ENCODE measurements at places on chromosomes 16 and 17.

- DNase-seq: no peak
Observed at GRCh38 chr16:76201385-76201784, 75.8 kb upstream of the CNTNAP4 start.

GRCh38 chr17:3770466-3770865 is 30.5 kb downstream of the ITGAE start:
- DNase-seq: no peak

DNA sequence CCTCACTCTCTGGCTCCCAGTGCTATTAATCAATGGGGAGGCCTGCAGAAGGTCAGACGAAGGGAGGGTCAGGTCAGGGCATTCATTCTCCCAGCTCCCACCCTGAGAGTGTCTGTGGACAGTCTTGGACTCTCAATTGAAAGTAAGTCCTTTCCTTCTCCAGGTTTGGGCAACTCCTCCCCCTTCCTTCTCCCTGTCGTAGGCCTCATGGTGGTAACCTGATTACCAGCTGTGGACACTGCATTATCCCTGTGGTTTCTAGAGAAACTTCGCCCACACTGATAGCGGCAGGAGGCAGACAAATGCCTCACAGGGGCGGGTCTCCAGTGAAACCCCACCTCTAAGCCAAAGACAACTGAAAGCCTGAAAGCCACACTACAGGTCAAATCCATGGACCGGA is 57.7 kb upstream of the SLC25A19 start:
- DNase-seq: peak; percentile 82

- DNase-seq: peak; percentile 87
Observed at GRCh38 chr17:17494870-17495535, 1.2 kb downstream of the RASD1 start.

DNA sequence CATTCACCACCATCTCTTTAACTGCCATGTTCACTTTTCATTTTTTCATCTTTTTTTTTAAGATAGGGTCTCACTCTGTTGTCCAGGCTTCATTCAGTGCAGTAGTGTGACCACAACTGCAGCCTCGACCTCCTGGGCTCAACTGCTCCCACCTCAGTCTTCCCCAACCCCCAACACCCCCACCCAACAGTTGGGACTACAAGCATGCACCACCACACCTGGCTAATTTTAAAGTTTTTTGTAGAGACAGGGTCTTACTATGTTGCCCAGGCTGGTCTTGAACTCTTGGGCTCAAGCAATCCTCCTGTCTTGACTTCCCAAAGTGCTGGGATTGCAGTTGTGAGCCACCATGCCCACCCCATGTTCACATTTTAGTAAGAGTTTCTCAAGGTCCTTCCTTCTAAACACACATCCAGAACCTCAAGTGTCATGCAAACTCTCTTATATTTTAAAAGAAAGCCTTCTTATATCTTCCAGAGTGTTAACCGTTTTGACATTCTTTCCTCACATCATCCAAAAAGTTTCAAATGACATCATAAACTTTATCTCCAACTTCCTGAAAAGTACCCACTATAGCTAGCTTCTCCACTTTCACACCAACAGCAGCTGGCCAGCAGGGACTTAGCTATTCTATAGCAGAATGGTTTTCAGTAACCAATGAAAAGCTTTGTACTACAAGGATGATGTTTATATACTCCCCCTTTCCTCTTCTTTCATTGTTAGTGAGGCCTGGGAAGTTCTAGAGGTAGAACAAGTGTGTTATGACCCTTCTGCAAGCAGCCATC is 49.3 kb downstream of the TRAF4 start:
- DNase-seq: peak; percentile 43

- DNase-seq: no peak
Observed at GRCh38 chr16:89960966-89961365, 12.4 kb downstream of the DEF8 start.

GRCh38 chr17:50331085-50331791 is 14.7 kb upstream of the XYLT2 start:
- DNase-seq: no peak

DNA sequence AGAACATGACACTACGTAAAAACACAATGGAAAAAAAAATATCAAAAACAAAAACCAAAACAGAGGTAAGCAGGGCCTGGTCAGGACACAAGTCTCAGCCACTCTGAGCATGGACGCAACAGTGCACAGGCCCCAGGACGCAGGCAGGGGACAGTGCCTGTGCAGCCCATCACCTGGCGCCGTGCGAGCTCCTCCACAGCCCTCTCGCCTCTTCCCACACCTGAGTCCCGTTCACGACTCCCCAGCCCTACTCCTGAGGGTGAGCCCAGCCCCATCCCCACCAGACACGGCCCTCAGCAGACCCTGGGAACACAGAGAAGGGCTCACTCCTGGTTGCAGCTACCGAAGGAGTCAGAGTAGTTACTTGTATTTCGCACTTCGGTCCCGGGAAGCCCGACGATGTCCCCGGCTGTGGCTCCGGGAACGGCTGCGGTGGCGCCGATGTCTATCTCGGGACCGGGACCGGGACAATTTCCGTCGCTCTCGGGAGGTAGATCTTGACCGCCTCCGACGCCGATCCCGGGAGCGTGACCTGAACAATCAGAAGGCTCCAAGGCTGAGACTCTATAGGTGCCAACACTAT is 9.4 kb downstream of the HBQ1 start:
- DNase-seq: no peak

- no peak for DNase-seq
Observed at GRCh38 chr16:23058576-23058975, 90.7 kb downstream of the USP31 start.

DNA sequence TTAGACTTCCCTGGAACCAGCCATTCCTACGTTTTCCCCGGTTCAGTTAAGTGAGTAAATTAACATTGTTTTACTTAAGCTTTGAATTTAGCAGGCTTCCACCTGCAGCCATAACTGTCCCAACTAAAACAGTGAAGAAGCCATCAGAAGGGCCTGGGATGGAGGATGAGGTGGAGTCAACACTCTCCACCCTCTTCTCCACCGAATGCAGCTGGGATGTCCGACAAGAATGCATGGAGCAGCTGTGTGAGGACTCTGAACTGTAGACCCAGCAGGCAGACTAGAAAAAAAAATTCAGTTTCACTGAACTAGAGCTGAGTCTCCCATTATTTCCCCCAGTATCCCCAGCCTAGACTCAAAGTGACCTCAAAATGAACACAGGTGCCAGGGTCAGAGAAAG is 114.8 kb downstream of the C16orf95 start:
- no peak for DNase-seq

DNA sequence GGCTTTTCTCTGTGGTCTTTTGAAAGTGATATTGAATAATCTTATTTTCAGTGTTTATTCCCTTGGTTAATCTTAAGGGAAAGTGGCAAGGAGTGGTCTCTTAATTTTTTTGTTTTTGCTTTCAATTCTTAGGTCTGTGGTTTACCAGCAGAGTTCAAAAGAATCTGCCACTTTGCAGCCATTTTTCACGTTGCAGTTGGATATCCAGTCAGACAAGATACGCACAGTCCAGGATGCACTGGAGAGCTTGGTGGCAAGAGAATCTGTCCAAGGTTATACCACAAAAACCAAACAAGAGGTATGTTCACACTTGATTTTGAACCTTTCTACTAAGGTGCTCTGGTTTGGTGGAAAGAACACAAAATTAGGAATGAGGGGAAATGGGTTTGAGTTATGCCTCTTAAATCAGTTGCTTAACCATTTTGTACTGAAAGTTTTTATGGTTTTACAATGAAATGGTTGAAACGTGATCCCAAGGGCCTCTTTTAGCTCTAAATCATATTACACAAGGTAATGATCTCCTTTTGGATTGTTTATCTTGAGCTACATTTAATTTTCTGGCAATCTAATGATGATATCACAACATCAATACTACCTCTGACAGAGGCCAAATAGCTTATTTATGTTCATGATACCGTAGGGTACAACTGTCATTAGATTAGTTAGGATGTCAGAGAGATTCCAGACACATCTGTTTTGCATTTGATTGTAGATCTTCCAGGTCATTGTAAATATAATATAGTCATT is 51.6 kb upstream of the CRISPLD2 start:
- no peak for DNase-seq

GRCh38 chr17:3557768-3558583 is at the start of gene TRPV3:
Gene TRPV3 (minus strand): TSS chr17:3557812. CDS start chr17:3554850, 2,962 bp downstream.
- no peak for DNase-seq

DNA sequence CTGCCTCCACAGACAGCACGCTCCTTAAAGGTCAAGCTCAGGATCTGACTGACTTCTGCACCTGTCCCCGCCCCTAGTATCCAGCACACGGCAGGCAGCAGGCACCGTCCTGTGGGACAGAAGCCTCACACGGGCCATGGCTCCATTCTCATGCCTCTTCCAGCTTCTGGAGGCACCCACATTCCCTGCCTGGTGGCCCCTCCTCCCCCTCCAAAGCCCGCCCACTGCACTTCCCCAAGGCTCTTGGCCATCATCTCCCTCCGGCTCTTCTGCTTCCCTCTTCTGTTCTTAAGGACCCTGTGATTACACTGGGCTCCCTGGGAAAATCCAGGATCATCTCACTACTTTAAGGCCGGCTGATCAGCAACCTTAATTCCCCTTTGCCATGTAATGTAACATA is 3.5 kb downstream of the CANT1 start:
- no peak for DNase-seq

DNA sequence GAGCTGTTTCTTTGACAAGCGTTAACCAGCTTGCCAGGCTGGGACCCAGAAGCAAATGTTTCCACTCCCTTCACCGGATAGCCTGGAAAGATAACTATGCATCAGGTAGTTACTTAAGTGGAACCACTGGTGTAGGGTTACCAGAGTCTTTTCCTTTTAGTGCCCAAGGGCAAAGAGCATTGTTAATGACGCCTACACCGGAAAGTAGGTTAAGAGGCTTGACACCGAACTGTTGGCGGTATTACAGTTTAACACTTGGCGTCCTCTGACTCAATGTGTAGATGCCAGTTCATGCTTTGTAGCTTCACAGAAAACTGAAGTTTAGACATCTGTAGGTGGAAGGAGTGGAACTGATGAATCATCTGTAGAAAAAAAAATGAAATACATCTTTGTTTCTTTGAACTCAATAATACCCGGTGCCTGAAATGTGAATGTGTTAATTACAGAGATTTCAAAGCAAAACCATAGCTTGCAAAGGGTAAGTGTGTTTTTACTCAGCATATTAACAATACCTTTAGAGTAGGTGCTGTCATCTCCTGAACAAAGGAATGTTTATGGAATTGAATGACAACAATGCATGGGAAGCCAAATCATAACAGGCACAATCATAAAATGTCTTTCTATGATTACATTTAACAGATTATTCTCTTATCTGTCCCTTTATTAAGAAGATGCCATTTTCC is 426.7 kb upstream of the SALL1 start:
- DNase-seq: peak; percentile 96

DNA sequence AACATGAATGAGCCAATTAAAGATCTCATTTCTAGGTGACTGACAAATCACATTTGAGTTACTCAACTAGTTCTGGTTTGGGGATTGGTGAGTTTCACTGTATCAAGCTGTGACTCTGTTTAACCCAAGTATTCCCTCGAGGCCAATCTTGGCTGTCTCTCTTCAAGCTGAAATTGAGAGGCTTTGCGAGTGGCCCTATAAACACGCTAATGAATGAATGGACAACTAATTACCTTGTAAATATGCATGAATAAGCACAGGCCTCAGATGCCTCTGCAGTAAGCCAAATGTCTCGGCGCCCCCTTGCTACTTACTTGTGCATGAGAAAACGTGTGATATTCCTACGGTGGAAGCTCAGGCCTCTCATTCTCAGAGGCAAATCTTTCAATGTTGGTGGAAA is 450.3 kb upstream of the PSMD7 start:
- DNase-seq: peak; percentile 60

- DNase-seq: peak; percentile 19
Observed at GRCh38 chr16:23902748-23903414, 67.1 kb downstream of the PRKCB start.

GRCh38 chr16:23557779-23558702 is 514 bp downstream of the UBFD1 start:
- no peak for DNase-seq

GRCh38 chr16:21075252-21075651 is 75.4 kb downstream of the DNAH3 start:
- DNase-seq: no peak

GRCh38 chr17:48588528-48588927 is 1.5 kb downstream of the HOXB3 start:
- DNase-seq: no peak

DNA sequence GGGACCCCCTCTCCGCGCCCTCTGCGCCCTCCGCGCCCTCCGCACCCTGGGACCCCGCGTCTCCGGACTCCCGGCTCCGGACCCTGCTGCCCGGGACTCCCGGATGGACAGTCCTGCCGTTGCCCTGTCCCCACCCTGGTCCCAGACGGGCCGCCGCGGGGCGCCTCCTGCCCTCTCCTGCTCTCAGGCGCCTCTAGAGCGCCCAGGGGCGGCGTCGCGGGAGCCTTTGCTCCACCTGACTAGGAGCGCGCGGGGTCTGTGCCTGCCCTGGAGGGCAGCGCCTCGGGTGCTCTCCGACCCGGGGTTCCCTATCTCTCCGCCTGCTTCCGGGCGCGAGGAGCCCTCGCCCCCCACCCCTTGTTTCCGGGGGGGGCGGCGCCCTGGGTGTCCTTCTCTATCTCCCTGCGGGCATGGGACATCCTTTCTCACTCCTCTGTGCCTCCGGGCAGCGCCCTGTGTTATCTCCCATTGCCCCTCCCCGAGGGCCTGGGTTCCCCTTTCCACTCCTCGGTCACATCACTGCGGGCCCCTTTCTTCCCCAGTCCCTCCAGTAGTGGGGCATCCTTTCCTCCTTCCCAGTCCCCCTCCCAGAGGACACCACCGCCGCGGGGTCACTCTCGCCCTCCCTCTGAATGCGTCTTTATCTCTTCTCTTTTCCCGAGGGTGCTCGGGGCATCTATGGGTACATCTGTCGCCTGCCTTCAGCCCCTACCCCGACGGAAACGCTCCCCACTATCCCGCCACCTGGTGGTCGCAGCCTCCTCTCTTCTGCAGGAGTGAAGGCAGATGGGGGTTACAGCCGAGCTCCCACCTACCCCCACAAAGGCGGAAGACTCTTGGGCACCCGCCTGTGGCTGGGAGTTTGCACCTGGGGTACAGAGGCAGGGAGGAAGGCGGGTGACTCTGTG is 875 bp downstream of the PRKCB start:
- peak; percentile 13 for DNase-seq

- DNase-seq: peak; percentile 96
Observed at GRCh38 chr16:67396159-67397035, 3.1 kb upstream of the TPPP3 start.

DNA sequence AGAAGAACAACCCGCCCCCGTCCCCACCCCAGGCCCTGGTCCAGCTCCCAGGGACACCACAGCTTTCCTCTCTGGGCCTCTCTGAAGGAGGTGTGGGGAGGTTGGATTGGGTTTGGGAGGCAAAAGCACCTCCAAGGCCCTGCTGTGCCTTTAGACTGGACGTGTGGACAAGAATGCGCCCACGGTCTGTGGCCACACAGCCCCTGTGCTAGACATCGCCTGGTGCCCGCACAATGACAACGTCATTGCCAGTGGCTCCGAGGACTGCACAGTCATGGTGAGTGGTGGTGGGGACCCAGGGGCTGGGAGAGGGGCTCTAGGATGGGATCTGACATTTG is 3.0 kb downstream of the CORO1A start:
- DNase-seq: no peak

GRCh38 chr16:30346286-30346685 is 8.8 kb downstream of the CD2BP2 start:
- DNase-seq: no peak

Data from mesendoderm (in vitro differentiated cells).